ENCODE measurements at places on chromosomes 1 and 21.

DNA sequence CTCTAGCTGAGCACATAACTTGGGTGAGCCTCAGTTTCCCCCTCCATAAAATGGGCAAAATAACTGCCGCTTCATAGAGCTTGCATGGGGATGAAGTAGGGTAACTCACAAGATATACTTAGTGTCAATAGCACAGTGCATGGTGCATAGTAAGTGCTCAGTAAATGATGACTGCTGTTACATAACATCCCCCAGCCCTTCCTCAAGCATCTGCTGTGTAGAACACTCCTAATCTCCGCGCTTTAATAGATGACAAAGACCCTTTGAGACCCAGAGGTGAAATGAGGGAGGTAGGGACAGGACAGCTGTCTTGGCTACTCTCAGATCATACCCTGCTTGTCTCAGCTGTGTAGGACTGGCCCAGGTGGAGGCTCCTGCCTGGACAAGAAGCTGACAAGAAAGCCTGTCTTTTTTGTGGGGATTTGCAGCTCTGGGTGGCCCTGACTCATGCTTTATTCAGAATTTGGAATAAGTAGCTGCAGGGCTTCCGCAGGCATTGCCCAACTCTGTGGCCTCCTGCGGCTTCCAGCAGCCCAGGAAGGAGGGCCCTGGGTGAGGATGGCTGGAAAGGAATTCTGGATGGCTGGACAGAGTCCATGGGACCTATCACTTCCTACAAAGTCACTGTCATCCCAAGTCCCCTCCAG, 20.7 kb upstream of the PADI4 start:
- DNase-seq = no peak

DNA sequence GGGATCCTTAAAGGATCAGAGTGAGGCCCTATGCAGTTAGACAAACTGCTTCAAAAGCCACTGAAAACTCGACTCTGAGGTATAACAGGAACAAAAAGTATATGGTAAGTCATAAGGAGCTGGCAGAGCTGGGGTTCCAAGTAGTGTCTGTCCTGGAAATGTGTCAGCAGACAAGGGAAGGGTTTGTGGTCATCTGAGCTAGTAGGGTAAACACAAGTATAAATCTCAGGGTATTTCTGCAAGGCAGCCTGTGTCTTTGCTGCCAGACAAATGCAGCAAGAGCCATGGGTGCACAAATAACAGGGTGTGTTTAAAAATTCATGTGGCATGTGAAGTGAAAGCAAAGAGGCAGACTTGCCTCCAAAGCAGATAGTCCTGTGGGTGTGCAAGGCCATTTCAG, 759.0 kb upstream of the ADAMTS5 start:
- DNase-seq = no peak

- DNase-seq = no peak
These were observed 2.7 kb downstream of the LCE1F start for GRCh38 chr1:152777510-152778137.

- no peak for DNase-seq
These were observed 397.3 kb downstream of the LMX1A start for GRCh38 chr1:164958982-164959768.

DNA sequence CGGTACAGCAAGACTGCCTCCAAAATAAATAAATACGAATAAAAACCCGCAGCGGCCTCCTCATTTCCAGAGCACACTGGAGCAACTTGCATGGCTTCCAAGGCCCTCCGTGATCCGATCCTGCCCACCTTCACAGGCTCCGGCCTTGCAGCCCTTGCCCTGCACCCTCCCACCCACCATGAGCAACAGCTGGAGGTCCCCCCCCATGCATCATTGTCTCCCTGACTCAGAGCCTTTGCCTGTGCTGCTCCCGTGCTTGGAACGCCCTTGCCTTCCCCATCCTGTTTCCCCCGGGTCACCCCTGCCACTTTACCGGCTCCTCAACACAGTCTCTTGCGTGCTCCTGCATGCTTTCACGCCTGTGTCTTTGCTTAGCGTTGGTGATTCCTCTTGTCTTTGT, 71.0 kb upstream of the ANGPTL1 start:
- DNase-seq = no peak

DNA sequence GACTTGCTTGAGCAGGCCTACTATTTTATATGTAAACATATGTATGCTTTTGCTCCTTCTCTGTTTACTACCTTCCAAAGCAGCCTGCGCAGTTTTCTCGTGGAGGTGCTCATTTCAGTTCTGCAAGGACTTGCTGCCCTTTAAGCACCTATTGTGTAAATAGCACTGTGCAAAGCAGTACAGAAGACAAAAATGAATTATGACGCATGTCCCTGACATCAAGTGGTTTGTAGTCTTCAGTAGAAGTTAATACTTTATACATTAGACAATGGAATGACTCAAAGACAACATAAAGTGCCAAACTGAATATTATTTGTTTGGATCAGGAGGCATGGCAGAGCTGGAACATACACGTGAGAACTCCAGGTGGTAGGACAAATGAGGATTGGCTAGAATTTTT, 611.7 kb downstream of the LMO4 start:
- DNase-seq = no peak

DNA sequence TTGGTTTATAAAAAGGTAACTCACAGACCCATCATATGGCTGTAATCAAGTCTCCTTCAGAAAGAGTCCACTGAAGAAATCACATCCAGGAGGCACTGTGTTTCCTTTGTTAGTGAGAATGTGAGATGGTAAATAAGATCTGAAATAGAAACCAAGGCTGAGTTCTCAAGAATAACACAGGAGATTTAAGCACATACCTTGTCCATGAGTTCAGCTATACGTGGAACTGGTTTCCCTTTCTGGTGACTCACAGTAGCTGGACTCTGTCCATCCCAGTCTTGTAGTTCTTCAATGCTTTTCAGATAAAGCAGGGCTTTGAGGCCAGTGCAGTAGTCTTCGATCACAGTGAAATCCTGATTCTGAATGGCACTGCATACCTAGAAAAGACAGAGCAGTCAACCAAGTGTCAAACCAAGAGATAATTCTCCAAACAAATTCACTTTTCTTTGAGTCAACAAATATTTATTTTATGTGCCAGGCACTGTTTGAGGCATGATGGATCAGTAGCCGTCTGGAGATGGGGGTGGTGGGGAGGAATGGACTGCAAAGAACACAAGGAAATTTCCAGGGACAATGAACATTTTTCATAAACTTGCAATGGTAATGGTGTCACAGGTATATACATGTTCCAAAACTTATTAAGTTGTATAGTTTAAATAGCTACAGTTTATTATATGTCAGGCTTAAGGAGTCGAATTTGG, 471.4 kb downstream of the PTBP2 start:
- DNase-seq = no peak

GRCh38 chr1:174230399-174230798, 71.1 kb downstream of the RABGAP1L start:
- no peak for DNase-seq

DNA sequence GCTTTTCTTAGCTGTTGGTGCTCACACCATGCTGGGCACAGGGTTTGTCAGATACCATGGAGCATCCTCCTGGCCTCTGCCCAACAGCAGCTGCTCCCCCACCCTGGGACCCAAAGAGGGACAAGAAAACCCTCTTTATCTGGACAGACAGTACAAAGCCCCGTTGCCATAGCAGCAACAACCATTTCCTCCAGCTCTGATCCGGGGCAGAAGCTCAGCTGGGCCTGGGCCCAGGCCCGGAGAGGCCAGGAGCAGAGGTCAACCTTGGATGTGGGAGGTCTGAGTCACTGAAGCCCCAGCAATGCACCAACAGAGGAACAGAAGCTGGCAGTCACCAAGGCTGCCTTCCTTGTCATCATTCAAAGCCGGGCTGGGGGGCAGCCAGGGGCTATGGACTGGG, 228.4 kb upstream of the POU3F1 start:
- DNase-seq = no peak

GRCh38 chr21:31909153-31910073, 36.6 kb downstream of the HUNK start:
- DNase-seq = no peak

GRCh38 chr1:183945428-183946319, 91.9 kb downstream of the COLGALT2 start:
- no peak for DNase-seq

DNA sequence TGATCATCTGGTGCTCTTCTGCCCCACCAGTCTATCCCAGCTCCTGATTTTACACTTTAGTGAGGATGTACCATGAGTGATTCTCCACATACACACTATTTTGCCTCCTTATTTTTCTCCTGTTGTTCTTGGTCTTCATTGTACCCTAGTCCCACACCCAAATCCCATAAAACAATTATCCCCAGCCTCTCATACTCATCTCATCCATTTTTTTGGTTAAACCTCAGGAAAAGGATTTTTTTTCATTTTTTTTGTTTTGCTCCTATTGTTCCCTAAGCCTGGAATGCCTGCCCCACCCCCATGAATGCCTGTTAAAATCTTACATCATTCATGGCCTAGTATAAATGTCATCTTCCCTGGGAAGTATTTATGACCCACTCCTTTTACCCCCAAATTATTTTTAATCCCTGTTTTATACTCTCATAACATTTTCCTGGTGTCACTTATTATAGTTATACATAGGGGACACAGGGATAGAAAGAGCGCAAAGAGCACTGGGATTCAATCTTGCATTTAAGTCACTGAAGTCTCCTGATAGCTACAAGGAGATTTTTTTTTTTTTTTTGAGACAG, 4.9 kb upstream of the LINGO4 start:
- no peak for DNase-seq

DNA sequence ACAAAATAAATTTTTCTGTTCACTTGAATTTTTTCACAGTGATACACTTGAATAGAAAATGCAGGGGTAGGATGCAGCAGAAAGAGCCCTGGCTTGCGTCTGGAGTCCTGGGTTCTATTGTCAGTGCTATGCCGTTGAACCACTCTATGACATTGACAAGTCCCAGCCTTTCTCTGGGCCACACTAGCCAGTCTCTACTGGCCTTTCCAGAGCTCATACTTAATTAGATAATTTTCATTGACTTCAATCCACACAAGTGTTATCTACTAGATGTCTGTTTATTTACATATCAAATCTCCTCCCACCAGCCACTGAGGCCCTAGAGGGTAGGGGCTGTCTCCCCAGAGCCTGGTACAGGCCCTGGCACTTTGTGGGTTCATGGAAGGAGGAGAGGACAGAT, 15.5 kb upstream of the CELA3B start:
- no peak for DNase-seq

- no peak for DNase-seq
These were observed 17.2 kb downstream of the PGBD5 start for GRCh38 chr1:230408971-230409370.

GRCh38 chr21:34590520-34590919, 24.4 kb downstream of the RCAN1 start:
- DNase-seq = no peak

DNA sequence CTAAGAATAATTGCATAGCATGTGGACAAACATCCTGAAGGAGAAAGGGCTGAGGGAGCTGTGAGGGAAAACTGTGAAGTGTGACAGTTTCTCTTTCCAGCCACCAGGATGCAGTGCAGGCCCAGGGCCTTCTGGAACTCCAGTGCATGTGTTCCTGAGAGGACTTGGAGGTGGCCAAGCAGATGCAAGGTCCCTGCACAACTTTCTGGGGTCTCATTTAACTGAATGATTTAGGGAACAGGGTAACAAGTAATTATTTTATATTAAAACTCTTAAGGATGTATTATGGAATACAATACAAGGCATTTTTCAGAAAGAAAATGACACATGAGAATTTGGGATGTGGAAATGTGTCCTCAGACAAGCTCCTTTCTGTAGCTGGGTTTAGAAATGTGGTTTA, 61.2 kb upstream of the MCOLN3 start:
- peak; percentile 26 for DNase-seq

DNA sequence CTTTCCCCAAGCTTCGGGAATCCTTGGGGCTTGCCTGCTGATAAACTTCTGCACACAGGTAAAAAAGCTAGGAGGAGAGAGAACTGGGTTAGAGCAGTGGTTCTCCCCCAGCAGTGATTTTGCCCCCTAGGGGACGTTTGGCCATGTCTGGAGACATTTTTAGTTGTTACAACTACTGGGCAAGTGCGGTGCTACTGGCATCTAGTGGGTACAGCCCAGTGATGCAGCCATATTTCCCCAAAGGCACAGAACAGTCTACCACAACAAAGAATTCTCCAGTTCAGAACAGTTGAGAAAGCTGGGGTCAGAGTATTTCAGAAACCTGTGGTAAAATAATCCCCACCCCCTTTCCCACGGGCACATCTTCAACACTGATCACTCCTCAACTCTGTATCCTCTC, 41.3 kb downstream of the LRRC71 start:
- no peak for DNase-seq

- DNase-seq = no peak
These were observed 19.9 kb downstream of the SYDE2 start for GRCh38 chr1:85180869-85181268.

DNA sequence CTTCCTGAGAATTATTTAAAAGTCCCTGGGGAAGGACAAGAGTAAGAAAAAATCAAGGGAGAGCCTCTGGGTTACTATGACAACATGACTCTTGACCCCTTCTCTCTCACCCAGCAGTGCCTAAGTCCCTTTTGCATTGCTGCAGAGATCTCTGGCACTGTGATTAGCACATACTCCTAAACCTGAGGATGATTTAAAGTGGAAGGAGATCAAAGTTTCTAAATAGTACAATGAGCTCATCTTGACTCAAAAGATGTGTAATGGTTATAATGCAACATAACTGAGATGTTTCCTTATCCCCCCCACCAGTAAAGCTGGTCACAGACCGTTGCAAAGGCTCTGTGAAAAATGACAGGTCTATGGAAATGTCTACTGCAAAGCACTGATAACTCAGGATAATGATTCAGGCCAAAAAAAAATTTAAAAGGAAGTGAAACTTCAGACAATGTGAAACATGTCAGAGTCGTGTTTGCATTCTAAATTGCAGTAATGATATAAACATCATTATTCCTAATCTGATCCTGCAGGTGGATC, 519.2 kb downstream of the KIF26B start:
- no peak for DNase-seq

GRCh38 chr21:34017039-34017961, 56.1 kb upstream of the MRPS6 start:
- no peak for DNase-seq

DNA sequence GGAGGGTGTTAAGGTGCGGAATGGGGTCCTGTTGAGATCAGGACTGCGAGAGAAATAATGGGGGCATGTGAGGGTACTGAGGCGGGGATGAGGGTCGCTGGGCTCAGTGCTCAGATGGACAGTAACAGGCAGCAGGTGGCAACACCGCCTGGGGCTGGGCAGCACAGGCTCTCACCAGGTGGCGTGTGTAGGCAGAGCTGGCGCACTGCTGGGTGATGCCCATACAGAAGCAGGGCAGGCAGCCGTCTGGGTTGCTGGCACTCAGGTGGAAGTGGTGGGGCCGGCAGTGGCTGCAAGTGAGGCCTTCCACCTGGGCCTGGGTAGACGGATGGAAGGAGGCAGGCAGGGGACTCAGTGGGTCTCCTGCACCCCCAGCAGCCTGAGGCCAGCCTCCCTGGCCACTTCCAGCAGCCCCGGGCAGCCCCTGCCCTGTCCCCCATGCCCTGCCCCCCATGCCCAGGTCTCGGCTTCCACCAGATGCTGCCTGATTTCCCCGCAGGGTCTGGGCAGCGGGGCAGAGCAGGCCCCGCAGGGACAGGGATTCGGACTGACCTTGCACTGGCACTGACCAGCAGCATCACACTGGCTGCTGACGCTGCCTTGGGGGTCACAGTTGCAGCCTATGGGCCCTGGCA, 60.5 kb downstream of the LDLRAD2 start:
- no peak for DNase-seq

DNA sequence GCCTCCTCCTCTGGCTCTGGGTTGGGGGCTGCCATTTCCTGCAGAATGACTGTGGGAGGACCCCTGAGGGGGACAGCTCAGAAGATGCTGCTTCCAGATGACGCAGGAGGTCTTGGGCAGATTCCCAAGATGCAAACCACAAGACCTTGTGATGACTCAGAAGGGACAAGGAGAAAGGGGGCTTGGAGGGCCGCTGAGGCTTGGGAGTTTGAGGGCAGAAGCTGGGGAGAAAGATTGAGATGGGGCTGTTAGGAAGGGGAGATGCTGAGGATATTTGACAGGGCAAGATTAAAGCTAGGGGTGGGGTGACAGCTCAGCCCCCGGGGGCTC, 7.5 kb downstream of the PTPRU start:
- no peak for DNase-seq

Measured in activated naive CD4-positive, alpha-beta T cell treated with anti-CD3 and anti-CD28 coated beads, Interleukin-2, amount 50 U/mL, for 16 hours (primary cell).